ENCODE measurements at places on chromosomes 11 and 22.

DNA sequence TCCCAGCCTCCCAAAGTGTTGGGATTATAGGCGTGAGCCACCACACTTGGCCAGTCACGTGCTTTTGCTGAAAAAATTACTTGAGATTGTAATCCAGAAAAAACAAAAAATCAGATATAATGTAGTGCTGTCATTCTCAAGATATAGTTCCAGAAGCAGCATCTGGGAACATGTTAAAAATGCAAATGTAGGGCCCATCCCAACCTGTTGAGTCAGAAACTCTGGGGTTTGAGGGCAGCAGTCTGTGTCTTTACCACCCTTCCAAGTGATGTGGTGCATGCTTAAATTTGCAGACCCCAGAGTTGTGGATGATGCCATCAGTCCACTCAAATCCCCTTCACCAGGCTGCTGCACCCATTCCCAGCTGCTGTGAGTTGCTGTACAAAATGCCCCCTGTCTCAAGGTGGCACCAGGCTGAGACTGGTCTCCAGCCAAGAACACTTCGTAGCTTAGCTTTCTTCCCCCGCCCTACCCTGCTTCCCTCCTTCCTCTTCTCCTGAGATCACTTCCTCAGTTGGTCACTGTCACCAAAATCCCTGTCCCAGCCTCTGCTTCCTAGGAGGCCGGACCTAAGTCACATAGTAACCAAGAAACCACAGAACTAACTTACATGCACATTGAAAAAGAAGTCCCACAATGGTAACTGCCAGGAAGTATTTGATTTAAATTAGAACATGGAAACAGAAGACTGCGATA is 18.2 kb upstream of the ARRB1 start:
- DNase-seq: no peak

DNA sequence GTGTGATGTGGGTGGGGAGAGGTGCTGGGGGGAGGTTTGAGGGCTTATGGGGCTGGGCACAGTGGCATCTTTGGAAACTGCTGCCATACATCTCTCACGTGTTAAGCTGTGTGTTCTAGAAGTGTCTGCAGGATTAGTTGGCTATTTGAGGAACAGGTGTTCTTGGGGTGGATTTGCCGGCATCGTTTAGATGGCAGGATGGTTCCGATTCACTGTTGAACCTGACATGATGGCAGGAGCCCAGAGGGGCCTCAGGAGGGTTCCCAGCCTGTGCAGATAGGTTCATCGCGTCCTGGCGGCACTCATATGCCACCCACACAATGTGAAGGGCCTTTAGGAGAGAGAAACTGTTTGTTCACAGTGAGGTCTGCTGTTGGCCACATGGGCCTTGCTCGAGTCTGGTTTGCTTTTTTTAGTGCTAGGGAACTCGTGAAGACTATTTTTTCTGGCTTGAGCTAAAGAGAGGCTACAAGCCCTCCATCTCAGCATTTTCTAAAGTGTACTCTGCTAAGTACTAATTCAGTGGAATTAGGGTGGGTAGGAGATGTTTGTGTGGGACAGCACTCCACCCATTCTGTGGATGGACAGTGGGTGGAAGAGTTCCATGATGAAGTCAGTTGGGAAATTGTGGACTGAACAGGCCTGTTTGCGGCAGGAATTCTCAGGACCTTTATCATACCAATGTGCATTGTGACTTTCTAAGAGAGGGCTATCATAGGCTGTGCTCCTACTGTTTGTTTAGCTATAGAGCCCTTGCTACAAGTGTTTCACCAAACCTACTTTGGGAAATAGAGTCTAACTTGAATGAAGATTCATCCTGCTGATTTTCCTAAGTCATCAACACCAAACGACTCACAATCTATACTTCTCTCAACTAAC is 55.4 kb upstream of the PLET1 start:
- no peak for DNase-seq

- DNase-seq: no peak
These were observed 248.1 kb downstream of the CNTN5 start for GRCh38 chr11:99268886-99269285.

- no peak for DNase-seq
These were observed 15.8 kb downstream of the IL17RA start for GRCh38 chr22:17100621-17101020.
